Activated T-cell treated with anti-CD3 and anti-CD28 coated beads for 4 hours (primary cell): ENCODE measurements at places on chromosomes 4 and X.

DNA sequence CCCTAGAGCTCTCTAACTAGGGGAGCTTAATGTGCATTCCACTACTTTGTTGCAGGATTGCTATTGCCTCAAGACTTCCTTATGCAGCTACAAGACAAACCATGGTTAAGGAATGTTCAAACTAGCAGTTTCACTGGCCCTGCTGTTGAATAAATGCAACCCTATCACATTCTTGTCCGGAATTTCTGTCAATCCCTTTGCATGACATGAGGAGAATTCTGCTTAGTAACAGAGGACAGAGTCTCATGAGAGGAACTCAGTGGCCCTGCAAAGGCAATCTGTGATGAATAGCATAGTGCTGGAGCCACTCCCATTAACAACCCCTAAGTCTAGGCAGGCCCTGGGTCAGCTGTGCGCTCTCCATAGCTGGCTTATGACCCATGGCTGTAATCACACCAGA, 30.7 kb upstream of the SGMS2 start:
- no peak for DNase-seq

DNA sequence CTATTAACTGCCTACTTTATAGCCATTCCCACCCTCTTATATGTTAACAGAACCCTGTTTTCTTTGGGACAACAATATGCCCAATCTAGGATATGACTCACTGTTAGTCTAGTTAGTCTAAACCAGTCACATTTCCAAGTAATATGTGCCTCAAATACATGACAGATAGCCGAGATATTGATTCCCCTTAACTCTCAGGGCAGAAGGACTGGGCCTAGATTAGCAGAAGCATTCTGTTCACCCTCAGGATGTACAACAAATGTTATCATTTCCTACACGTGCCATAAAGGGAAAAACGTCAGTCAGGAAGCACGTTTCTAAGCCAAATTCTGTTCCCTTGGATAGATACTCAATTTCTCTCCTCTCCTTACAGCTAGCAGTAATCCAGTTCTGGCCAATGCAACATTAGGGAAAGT, 114.1 kb downstream of the SLC10A7 start:
- DNase-seq = no peak

DNA sequence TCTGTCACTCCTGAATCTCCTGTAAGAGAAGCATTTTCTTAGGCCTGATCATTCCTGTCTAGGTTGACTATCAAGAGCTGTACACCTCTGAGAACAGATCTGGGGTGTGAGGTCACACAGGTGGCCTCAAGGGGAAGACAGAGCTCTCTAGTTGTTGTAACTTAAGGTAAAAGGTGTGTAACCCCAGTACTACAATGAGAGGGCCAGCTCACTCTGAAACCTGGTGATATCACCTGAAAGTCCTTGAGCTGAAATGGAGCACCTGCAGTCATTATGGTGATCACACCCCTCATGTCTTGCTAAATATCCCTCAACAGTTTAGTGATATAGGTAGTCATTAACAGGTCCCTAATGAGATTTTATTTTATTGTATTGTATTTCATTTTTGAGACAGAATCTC, 8.8 kb upstream of the FAM9C start:
- DNase-seq = no peak

DNA sequence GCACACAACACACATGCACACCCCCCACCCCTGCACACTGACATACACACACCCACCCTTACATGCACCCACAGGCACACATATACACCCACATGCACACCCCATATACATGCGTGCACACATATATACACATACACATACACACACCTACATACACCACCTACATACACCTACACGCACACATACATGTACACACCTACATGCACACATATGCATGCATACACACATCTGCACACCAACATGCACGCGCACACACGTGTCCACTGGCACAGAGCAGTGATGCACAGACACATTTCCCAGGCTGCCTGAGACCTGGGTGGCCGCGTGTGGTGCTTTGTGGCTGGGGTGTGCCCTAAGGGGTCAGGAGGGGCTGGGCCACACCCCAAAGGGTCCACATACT, 31.7 kb downstream of the FGFRL1 start:
- no peak for DNase-seq

DNA sequence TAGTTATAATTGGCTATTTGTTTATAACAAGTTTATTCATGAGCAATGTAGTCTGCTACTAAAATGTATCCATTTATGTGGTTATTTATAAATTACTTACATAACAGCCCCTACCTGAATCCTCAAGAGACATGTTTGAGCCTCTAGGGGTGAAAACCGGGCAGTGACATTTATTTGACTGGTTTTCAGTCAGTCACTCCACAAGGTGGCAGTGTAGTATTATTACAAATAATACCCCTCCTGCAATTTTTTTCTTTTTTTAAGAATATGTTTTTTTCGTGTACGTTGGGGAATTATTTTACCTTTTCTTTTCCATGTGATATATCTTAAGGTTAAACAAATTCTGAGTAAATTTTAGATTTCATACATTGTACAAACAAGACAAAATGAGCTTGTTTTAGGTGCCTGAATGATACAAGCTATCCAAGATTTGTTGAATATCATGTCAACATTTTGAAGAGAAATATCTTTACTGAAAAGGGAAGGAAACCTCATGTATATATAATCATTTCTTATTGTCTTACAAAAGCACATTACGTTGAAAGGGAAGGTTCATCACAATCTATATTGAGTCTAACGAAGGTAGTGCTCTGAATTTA, 598.7 kb upstream of the TECRL start:
- DNase-seq = no peak

- no peak for DNase-seq
These were observed 95.0 kb upstream of the SMARCAD1 start for GRCh38 chr4:94112644-94113043.

DNA sequence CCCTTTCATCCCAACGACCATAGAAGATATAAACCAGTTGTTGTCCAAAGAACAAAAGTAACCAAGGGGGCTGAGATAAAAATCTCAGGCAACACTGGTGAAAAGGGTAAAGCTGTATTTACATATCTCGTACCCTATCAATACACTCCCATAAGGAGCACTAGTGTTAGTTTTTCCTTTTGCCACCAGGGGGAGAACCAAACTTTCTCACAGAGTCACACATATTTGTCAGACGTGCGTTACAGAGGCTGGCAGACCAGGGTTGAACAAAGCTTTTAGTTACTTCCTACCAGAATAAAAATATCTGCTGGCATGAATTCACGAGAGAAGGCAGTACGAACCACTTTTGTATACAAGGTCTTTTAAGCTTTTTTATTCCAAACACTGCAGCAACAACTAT, 88.3 kb downstream of the AMELX start:
- DNase-seq = no peak

DNA sequence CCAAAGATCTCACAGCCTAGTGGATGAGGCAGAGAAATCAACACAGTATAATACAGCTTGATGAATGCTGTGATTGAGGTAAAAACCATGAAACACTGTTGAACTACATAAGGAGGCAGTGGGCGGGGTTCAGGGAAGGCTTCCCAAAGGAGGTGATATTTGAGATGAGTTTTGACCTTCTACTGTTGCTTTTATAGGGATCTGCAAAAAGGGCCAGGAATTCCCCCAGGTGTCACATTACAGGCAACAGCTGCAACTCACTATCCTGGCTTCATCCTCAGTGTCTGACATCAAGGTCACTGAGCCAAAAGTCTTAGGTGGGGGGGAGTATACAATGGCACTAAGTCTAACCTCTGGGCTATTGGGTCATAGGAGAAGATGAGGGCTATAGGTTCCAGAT, 185.7 kb upstream of the NRK start:
- DNase-seq = no peak

DNA sequence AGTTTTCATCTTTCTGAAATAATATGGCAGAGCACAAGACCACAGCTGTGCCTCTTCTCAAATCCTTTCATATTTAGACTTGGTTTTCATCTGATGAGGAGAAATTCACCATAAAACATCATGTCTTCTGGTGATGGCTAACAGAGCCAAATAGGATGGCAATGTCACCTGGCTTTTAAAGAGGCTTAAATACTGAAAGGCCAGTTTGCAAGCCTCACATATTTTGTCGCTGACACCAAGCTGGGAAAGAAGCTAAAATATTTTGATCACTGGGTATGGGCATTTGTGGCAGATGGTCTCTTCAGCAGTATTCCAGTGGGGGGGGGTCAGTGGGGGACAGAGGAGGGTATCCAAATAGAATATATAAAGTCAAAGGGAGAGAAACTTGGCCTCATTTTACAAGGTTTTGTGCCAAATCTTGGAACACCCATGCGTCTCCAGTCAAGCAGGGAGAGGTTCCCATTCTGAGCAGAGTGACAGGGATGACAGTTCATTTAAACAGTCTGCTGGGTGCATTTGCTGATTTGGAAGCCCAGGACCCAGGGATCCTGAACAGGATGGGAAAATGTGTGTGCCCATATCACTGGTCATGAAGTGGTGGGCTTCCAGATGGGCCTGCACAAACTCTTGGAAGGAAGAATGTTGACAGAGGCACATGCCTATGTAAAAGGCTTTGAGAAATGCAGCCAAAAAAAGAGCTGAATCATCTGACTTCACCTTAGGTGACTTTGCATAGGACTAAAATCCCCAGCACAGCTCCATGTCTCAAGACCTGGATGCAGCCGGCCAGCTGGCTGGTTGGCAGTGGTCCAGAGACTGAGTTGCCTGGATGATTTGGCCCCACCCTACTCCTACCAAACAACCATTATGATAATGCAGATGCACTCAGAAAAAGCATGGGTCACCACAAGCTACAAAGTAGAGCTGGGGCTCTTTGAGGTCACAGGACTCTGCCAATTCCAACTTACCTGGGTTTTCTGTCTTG, 484.4 kb upstream of the NR3C2 start:
- no peak for DNase-seq

DNA sequence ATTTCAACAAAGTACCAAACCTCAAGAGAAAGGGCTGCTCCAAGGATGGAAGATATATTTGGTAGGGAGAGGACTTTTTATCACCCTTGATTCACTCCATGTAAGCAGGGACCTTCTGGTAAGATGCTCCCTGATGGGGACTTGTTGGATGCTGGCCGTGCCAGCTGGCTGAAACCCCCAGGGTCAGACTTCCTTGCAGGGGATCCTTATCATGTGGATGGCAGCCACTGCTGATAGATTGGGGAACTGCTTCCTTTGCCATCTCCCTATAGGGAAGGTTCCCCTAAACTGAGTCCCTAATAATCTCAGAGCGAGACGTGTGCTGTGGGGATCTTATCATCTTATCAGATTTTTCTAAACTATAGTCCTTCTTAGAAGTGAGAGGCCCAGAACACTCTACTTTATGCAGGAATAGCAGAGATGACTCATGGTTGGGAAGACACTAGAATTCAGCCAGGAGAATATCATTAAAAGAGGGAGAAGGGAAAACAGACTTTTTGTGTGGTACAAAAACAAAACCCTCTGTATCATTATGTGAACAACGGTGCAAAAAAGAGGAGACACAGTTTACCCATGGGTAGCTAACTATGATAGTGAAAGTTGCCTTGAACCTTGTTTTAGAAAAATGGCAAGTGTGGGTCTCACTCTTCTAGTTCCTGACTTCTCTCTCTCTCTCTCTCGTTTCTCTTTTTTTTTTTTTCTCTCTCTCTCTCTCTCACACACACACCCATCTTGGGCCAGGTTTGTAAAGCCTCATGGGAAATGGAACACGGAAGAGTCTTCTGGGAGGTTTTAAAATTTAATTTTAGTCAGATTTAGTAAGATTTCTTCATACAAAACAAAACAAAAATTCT, 16.1 kb downstream of the RHOH start:
- no peak for DNase-seq

DNA sequence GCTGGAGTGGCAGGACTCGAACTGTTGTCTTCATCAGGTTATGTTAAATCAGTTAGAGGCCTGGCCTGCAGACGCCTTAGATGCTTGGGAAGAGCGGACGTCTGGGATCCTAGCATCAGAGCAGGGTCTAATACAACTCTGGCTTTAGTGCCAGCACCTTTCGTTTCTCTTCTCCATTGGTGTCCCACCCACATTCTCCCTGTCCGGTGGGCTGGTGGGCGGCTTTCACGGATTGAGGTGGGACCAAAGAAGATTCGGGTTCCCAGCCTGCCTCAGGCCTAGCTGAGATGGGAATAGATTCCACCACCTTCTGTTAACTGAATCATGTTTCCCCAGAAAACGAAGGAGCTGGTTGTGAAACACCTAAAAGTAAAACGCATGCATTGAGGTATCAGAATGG, 939 bp downstream of the PDK3 start:
- no peak for DNase-seq

DNA sequence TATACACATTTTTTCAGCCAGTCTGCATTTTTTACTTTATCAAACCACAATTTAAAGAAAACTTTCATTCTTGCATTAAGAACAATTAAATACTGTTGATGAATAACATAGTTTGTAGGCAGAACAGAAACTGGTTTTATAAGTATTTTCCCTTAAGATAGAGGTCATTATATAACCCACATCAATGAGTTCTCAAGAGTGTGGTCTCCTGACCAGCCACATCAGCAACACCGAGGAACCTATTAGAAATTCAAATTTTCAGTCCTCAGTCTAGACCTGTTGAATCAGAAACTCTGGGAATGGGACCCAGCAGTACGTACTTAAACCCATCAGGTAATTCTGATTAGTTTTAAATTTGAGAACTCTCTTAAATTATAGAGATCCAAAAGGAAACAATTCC, 299.6 kb upstream of the ARSJ start:
- no peak for DNase-seq

DNA sequence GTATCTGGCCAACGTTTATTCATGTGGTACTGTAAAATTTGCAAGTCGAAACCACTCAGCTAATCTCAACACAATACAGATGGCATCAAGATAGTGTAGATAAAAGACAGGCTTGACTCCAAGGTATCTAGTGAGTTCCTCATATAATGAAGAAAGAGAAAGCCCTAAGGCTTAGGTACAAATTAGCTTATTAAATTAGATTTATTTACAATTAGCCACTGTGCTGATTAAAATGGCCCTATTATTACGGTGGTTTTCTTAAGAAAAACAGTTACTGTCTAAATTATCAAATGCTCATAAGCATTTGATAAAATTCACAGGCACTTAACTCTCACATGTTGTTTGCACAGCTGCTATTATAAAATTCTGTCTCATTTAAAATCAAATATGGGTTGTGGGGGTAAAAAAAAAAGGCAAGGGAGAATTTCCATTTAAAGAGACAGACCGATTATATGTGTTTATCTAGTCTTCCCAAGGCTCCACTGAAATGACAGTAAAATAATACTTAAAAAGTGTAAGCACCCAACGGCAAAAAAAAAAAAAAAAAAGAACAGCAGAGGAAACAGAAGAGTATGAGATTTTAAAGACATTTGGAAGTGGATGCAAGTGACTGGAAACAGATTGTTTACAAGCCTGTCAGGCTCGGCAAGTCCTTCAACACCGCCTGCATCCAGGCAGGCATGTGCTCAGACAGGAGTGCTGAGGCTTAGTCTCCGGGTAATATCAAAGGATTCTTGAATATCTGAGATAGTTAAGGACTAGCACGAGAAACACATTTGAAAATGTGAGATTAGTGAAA, 55.1 kb downstream of the FAM13A start:
- no peak for DNase-seq
